ENCODE measurements at places on chromosomes 5 and 9.

- no peak for DNase-seq
Measured at GRCh38 chr5:133083901-133084300, 32.1 kb downstream of the HSPA4 start.

GRCh38 chr9:31807574-31808256 is 576.7 kb upstream of the ACO1 start:
- no peak for DNase-seq

GRCh38 chr9:102631559-102631958 is 363.6 kb upstream of the CYLC2 start:
- no peak for DNase-seq

DNA sequence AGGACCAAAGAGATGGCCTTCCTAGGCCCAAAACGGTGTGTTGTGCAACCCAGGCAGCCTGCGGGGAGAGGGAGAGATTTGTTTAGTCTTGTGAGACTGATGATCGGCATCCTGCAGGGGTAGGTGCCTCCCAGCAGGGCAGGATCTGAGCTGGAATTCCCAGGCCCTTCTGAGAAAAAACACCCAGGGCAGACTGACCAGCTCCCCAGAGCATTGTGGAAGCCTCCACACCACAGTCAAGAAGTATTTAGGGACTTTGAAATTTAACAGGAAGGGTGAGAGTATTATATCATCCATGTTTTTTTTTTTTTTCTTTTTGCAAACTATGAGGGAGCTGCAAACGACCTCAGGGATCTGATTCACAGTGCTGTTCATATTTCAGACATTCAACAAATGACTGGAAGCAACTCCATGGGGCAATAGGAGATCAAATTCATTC is 104.5 kb upstream of the LHFPL2 start:
- no peak for DNase-seq

GRCh38 chr5:112063856-112064255 is 306.9 kb upstream of the NREP start:
- no peak for DNase-seq

DNA sequence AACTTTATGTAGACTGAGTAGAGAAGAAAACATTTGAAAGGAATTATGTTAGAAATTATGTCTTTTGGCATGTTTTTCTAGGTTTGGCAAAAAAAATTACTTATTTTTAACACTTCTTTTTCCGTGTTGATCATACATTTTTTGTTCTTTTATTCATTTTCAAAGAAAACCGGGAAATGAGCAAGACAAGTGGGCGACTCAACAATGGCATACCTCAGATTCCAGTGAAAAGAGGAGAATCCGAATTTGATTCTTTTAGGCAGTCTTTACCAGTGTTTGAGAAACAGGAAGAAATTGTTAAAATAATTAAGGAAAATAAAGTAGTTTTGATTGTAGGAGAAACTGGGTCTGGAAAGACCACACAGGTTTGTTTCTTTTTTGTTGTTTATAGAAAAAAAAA is 12.9 kb downstream of the YTHDC2 start:
- DNase-seq = no peak

Measured in activated CD8-positive, alpha-beta memory T cell treated with anti-CD3 and anti-CD28 coated beads for 48 hours (primary cell).